ENCODE measurements at places on chromosomes 7 and 10. TPM values are rescaled to one million over a fixed set of nuclear protein-coding genes. Genes with fewer than 3 reads are reported as not detected.

Gene VPS50
- total RNA-seq: 15.1 TPM

GRCh38 chr7:159272739-159273138 lies 128.1 kb upstream of the VIPR2 start:
- DNase-seq: no peak

- no peak for DNase-seq
Observed at GRCh38 chr7:137958470-137959431, 43.1 kb downstream of the CREB3L2 start.

GRCh38 chr10:77056650-77057049 lies 581.0 kb downstream of the KCNMA1 start:
- DNase-seq: no peak

Gene HOXA3
- total RNA-seq: 4.5 TPM

- DNase-seq: no peak
Observed at GRCh38 chr7:22377703-22378102, 20.7 kb upstream of the RAPGEF5 start.

Gene POLR2J2
- 3.8 TPM for total RNA-seq
